ENCODE measurements at places on chromosomes 5 and 9.
A peak's percentile ranks its signal among the peaks of the same experiment; 100 is the strongest.

DNA sequence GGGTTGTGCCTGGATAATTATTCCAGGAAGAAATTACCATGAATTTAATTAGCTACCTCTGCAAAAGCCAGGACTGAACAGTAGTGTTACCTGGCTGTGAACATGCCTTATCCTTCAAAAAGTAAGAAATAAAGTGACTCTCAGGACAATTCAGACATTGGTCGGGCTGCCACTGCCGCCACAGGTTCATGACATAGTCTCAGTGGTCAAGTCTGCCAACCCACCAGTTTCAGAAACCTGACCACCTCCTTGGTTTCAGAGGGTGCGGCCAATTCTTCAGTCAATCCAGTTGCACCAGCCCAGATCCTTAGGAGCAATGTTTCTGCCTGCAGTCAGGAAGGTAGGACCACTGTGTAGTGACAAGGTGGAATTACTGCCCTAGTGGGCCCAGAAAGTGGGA lies 593.1 kb upstream of the DAB2 start:
- no peak for DNase-seq

DNA sequence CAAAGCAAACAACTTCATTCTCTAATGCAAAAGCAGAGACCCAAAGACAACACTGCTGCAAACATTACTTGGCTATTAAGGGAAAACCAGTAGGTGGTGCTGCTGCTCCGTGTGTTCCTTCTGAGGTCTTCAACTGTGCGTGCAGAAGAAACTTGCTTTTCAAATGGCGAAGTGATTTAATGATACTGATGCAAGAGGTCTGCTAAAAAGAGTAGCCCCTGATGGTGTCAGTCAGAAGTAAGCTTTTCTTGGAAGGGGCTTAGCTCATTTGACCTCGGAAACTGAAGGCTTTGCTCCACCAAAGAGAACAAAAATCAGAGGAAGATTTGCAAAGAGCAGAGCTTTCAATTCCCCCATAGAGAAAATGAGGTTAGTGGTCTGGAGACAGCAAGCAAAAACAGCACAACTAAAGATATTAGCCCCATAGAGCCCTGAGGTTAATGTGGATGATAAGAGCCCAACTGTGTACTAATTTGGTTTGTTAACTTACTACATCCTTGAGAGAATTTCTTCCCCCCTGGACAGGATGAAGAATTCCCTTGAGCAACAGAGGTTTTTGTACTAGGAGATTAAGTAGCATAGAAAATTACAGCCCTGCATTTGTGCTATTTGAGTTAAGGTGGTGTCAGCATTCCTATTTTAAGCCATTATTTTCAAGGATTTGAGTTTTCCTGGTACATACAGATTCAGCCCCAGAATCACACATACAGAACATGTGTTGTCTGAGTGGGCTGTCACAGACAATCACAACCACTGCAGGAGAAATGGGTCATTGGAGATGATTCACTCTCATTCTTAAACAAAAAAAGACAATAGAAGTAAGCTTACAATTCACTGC lies 153.2 kb upstream of the C9orf72 start:
- peak; percentile 7 for DNase-seq

- DNase-seq: no peak
Measured at GRCh38 chr9:12876872-12877271, 102.1 kb downstream of the LURAP1L start.

DNA sequence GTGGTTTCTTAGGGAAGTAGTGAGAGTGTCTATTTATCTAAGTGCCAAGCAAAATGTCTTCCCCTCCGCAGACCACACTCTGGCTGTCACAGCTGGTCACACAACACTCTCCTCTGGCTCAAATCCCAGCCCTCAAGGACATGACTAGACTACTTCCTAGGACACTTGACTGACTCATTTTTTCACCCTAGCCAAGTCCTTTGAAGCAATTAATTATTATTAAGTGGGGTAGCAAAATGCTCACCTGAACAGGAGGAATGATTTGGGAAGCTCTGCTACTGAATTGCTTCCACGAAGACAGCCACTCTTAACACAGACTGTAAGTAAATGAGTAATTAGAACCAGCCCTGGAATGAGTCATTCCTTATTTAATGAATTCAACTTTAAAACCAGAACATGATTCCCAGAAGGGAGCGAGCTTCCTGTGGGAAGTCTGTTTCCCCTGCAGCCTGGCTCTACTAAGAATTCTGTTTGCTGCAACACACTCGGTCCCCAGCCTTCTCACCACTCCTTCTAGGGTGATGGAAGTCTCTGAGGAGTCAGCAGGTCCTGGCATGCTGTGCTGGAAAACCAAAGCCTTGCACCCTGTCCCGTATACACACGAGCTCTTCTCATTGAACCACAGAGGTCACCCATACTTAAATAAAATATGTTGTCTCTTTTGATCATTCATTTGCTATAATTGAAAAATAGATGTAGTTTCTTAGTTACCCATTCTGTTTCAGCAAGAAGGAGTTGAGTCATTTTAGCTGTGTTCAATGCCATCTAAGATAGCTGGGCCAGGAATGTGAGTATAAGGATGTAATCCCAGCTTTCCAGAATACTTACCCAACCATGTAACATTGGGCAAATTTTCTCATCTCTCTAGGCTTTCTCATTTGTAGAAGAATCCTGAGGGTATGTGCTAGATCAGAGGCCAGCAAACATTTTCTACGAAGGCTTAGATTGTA lies 218.6 kb upstream of the RASEF start:
- DNase-seq: peak; percentile 25

DNA sequence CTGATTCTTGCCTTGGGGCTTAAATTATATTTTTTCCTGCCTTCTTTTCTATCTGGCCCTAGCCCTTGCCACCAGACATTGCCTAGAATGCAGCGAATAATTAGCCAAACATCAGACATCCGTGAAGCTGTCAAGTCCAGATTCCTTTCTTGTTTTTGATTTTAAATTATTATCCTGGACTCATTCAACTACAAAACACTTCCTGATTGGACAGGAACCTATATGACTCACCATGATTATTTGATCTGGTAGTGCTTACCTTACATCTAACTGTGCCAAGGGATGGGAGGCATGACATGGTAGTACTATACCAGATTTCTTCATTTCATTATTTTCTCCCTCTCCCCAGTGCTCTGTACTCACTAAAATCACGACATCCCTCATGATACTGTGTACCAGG lies 829.6 kb downstream of the TLR4 start:
- no peak for DNase-seq

DNA sequence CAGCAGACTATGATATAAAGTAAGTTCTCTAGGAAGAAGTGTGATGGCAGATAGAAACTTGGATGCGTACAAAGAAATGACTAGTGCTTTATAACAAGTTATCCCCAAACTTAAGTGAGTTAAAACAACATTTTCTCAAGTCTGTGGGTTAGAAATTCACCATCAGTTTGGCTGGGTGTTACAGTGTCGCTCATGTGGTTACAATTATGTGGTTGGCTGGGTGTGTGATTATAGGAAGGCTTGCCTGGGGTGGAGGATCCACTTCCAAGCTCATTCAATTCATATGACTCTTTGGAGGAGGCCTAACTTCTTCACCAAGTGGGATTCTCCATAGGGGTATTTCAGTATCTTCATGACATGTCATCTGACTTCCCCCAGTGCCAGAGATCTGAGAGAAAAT lies 10.3 kb upstream of the C9orf40 start:
- no peak for DNase-seq

GRCh38 chr5:124790895-124791732 lies 44.7 kb upstream of the ZNF608 start:
- no peak for DNase-seq

DNA sequence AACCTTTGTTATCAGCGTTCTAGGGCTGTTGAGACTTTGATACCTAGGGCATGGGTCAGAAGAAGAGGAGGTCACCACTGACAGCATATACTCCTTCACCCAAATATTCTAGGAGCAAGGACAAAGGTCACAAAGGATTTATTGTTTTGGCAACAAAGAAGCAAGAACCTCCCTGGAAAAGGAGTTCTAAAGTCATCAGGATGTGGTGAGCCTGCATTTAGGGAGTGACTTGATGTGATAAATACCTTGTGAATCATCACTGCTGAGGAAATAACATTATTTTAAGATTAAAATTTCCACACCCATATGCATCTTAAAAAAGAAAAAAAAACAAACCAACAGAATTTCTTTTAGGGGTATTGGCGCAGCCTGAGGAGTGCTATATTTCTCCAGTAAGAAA lies 13.9 kb downstream of the IFNA1 start:
- no peak for DNase-seq

GRCh38 chr5:14431534-14431933 lies 150.1 kb upstream of the OTULINL start:
- no peak for DNase-seq

GRCh38 chr9:33924978-33925797 lies 108.2 kb downstream of the UBE2R2 start:
- peak; percentile 74 for DNase-seq

GRCh38 chr9:82558346-82558745 lies 504.6 kb downstream of the RASEF start:
- DNase-seq: no peak

DNA sequence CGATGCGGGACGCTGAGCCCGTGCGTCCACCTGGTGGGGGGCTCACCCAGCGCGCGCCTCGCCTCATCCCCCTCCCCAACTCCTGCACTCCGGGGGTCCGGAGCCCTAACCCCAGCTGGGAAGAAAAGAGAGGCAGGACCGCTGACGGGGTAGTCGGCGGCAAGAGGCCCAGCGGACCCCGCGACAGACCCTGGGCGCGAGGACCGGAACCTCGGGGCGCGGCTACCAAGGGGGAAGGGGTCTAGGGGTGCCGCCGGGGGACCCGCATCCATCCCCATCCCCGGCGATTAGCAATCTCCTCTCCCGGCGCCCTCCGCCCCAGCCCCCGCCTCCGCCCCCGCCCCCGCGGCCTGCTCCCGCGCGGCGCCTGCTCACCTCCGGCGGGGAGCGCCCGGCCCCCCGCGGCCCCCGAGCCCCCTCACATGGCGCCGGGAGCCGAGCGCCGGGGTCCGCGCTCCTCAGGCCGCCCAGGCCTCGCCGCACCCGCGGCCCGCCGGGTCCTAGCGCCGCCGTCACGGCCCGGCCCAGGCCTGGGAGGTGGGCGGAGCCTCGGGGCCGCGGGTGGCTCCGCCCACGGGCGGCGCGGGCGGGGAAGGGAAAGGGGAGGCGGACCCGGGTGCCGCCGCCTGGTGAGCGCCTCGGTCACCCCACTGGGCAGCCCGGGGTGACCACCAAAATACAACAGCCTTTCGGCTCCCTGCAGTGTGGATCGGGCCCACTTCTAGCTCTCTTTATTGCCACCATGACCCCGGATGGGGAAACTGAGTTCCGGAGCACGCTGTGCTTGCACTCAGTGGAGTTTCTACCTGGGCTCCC lies at the start of gene ST6GALNAC6:
ST6GALNAC6 (minus strand) TSS at position 476 of the 816 bp plus-strand sequence. CDS start 1,622 bp downstream, outside the sequence.
- DNase-seq: peak; percentile 93

- DNase-seq: no peak
Measured at GRCh38 chr9:88302579-88303324, 85.5 kb upstream of the SPIN1 start.

DNA sequence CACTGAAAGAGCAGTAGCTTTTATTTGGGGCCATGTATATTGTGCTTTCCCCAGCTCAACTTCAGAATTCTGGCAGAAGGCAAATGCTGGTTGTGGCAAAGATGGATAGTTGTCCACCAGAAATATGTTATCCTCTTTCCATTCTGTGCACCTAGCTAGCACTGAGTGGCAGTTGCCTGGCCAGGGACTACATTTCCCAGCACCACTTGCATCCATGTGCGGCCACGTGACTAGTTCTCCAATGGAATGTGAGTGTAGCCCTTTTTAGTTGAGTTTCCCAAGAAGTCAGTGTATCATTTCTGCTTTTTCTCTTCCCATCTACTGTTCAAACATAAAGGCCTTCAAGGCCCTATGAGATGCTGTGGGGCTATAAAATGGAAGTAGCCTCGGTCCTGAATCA lies 354.0 kb upstream of the CLINT1 start:
- no peak for DNase-seq

DNA sequence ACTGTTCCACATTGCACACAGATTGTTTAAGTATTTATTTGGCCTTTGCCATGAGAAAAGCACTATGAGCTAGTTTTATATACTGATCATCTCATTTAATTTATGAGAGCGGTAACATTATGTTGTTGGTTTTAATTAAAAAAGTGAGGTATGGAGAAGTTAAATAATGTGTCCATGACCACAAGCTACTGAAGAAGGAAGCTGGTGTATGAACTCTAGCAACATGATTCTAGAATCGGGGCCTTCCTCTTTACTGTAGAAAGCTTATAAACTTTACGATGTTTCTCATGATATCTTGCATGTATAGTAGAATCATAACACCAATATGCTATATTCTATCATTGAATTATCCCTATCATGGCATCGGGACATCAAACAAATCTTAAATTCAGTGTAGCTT lies 52.9 kb upstream of the CDH18 start:
- DNase-seq: no peak

GRCh38 chr5:76527685-76528161 lies 95.5 kb downstream of the F2RL2 start:
- no peak for DNase-seq

- no peak for DNase-seq
Measured at GRCh38 chr5:107696080-107696479, 25.3 kb upstream of the EFNA5 start.

GRCh38 chr5:92364986-92365550 lies 982.0 kb upstream of the ARRDC3 start:
- DNase-seq: peak; percentile 13

GRCh38 chr9:34072868-34073590 lies 24.3 kb upstream of the UBAP2 start:
- DNase-seq: peak; percentile 75

GRCh38 chr9:6049798-6050197 lies 34.4 kb upstream of the RANBP6 start:
- DNase-seq: no peak

DNA sequence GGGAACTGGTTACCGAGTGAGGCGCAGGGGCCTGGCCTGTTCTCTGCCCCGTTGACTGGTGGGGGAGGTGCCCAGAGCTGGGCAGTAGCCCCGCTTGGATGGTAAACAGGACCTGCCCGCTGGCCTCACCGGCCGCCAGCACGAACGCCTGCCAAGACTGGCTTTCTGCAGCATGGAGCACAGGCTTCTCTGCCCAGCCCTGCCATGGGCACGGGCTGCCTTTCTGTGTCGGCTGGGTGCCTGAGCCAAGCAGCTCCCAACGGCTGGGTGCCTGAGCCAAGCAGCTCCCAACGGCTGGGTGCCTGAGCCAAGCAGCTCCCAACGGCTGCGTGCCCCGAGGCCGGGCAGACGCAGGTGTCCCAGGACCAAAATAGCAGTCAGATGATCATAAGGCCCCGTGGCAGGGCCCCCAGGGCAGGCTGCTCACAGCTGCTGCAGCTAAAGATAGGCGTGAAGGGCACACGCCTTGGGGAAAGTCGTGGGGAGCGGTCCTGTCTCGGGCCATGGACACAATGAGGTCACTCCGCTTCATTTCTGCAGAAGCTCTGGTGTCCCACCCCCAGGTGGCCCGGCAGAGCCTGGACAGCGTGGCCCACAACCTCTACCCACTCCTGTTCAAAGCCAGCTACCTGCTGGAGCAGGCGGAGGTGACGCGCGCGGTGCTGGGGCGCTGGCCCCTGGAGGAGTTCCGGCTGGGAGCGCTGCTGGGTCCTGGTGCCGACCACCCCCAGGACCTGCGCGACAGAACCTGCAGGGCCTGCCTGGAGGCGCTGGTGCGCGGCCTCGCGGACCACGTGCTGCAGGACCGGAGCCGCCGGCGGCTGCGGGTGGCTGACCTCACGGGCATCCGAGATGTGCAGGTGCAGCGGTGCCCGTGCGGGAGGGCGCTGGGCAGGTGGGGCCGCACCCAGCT lies at the start of gene LRRC14B:
LRRC14B (plus strand) TSS at position 460 of the 913 bp plus-strand sequence; CDS start at position 504, 44 bp downstream.
- DNase-seq: no peak

All from AG08396 (cell line).